ENCODE measurements at places on chromosomes 6 and 20. TPM values are rescaled to one million over a fixed set of nuclear protein-coding genes. Genes with fewer than 3 reads are reported as not detected.

CALHM6 gene
- total RNA-seq = 8.0 TPM

PHACTR2 gene
- 23.6 TPM for total RNA-seq

C20orf141 gene
- not detected for total RNA-seq

TRIM39 gene
- 21.4 TPM for total RNA-seq

SPATA25 gene
- total RNA-seq = 1.0 TPM

OPN5 gene
- not detected for total RNA-seq

TNF gene
- total RNA-seq = 320 TPM

CDH4 gene
- total RNA-seq = not detected

TMEM200A gene
- 1.2 TPM for total RNA-seq

DEFB127 gene
- total RNA-seq = not detected

PTGIS gene
- 0.08 TPM for total RNA-seq

GSTA4 gene
- total RNA-seq = 0.89 TPM

KIF25 gene
- total RNA-seq = not detected

CDS2 gene
- 48.7 TPM for total RNA-seq

RSPO3 gene
- not detected for total RNA-seq

EPPIN gene
- total RNA-seq = not detected

TTBK1 gene
- total RNA-seq = 0.75 TPM

RBPJL gene
- not detected for total RNA-seq

DLGAP4 gene
- total RNA-seq = 70.7 TPM

HAO1 gene
- total RNA-seq = not detected

OR2H1 gene
- total RNA-seq = not detected

MICB gene
- 37.4 TPM for total RNA-seq

FOXP4 gene
- total RNA-seq = 52.4 TPM

HLA-DMA gene
- total RNA-seq = 16.9 TPM

PROCR gene
- 2.5 TPM for total RNA-seq

GGTLC1 gene
- total RNA-seq = not detected

ESR1 gene
- 2.3 TPM for total RNA-seq

SLC17A2 gene
- total RNA-seq = not detected

COX4I2 gene
- total RNA-seq = not detected

MYLK2 gene
- total RNA-seq = 1.8 TPM
